Erythroblast (primary cell): ENCODE measurements at places on chromosomes 16 and 17.
A peak's percentile ranks its signal among the peaks of the same experiment; 100 is the strongest.

DNA sequence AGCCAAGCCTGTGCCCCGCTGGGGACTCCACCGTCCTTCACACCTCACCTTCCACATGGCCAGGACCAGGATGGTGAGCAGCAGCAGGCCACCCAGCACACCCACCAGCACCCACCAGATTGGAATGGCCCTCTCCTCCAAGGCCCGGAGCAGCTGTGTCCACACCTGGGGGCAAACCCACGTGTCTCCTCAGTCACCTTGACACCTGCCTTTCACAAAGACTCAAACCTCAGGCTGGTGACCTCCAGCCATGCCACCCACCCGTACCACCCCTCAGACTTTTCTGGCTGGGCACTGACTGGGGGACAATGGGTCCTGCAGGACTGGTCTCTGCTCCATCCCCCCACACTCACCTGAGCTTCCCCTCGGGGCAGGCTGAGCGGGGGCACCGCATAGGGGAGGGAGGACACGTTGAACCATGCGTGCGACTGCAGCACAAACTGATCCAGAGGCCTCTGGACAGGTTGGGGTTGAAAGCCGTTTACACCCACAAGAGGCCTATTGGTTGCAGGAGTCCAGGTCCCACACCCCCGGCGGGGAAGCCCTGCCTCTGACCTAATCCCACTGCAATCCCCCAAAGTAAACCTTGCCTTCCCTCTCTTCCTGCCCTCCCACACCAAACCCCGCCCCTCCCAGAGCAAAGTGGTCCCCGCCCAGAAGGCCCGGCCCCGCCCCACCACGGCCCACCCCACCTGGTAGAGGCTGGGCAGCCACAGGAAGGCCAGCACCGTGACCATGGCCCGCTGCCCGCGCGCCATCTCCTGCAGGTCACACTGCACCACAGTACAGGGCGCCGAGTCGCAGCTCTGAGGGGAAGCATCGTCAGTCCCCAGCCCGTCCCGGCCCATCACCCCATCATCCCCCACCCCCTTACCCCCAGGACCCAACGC is 10.9 kb upstream of the FAM171A2 start:
- DNase-seq: no peak

GRCh38 chr17:983921-984320 is 4.3 kb upstream of the NXN start:
- DNase-seq: no peak

DNA sequence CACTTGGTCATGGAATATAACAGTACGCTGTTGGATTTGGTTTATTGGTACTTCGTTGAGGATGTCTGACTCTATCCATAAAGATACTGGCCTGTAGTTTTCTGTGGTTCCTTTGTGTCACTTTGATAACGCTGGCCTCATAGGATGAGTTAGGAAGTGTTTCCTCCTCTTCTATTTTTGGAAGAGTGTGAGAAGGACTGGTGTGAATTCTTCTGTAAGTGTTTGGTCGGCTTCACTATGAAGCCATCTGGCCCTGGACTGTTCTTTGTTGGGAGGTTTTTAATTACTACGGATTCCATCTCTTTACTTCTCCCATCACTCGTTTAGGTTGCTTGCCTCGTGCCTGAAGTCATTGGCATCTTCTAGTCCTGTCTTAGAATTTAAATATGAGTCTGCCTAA is 117.3 kb downstream of the OR1D5 start:
- DNase-seq: no peak

DNA sequence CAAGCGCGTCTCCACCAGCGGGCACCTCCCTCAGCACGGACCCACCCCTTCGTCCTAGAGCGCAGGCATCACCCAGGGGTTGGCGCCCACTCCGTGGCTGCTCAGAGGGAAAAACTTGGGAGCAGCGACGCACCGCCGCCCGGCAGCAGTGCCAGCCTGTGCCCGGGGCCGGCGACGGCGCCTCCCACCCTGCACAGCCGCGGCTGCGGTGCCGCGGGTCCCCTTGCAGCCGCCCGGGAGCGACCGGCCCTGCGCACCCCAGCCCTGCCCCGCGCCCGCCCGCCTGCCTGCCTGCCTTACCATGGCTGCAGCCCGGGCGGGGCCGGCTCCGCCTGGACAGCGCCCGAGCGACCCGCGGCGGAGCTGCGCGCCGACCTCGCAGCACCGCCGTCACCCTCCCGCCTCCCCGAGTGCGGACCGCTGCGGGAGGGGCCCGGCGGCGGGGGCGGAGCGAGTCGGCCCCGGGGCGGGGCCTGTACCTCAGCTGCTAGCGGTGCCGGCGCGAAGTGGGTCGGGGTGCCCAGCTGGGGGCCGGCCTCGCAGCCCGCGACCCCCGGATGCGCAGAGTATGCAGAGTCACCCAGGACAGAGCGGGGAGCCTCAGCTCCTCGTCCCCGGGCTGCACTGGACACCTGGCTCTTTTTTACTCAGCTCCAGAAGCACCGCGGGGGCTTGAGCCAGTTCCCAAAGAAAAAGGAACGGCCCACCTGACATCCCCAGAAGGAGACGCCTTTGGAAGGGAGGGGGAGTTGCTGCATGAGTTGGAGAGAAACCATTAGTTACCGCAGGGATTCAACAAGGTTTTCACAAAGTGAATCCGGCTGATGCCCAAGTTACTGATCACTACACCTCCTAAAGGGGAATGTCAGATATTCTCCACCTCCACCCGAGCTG is 17.5 kb upstream of the MTMR4 start:
- peak; percentile 79 for DNase-seq

- no peak for DNase-seq
These were observed 108.7 kb downstream of the VAT1L start for GRCh38 chr16:77897129-77897437.

DNA sequence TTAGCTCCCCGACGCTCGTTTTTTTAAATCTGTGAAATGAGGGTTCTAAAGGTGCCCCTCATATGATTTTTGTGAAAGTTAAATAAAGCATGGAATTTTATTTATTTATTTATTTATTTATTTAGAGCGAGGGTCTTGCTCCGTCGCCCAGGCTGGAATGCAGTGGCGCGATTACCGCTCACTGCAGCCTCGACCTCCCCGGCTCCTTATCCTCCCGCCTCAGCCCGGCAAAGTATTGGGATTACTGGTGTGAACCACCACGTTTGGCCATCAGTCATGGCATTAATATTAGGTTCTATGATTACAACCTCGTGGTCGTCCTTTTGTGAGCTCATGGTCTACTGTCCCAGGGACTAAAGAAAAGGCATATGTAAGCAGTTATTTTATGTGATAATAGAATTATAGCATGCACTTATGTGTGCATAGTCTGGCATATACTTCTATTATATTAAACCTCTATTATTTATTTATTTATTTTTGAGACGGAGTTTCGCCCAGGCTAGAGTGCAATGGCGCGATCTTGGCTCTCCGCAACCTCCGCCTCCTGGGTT is 557 bp upstream of the LUC7L start:
- DNase-seq: no peak

DNA sequence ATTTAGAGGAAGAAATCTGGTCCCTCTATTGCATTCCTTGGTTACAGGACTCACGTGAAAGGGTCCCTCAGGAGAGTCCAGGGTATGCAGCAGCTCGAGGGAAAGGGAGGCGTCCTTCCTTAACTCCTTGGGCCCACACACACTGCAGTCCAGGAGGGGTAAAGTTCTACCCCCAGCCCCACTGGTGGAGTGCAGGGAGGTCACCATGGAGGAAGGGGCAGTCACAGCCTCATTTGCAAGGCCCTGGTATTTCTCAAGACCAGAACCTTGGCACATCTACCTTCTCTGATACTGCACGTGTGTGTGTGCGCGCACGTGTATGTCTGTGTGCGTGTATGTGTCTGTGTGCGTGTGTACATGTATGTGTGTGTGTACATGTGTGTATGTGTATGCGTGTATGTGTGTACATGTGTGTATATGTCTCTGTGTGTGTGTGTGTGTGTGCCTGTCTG is 11.1 kb downstream of the HIC1 start:
- DNase-seq: no peak

GRCh38 chr17:49508061-49508865 is 13.2 kb downstream of the NGFR start:
- no peak for DNase-seq

DNA sequence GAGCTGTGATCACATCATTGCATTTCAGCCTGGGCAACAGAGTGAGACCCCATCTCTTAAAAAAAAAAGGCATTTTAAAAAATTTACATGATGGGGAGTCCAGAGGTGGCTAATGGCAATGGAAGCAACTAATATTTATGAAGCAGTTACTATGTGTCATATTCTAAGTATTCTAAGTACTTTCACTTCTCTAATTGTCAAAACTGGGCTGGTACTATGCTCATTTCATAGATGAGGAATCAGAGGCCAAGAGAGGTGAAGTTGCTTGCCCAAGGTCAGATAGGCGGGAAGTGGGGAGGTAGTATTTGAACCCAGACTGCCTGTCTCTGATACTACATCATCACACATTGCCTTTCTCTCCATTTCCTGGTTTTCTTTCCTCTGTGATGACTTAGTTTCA is 50.7 kb downstream of the SLC5A11 start:
- DNase-seq: no peak

GRCh38 chr17:4501295-4501949 is 2.7 kb downstream of the SPNS2 start:
- peak; percentile 31 for DNase-seq

GRCh38 chr16:78362524-78363135 is 263.2 kb downstream of the WWOX start:
- DNase-seq: no peak

GRCh38 chr17:17408236-17408794 is 68.5 kb upstream of the MED9 start:
- no peak for DNase-seq

- DNase-seq: peak; percentile 97
These were observed 939 bp downstream of the BCL6B start for GRCh38 chr17:7023576-7024401.

DNA sequence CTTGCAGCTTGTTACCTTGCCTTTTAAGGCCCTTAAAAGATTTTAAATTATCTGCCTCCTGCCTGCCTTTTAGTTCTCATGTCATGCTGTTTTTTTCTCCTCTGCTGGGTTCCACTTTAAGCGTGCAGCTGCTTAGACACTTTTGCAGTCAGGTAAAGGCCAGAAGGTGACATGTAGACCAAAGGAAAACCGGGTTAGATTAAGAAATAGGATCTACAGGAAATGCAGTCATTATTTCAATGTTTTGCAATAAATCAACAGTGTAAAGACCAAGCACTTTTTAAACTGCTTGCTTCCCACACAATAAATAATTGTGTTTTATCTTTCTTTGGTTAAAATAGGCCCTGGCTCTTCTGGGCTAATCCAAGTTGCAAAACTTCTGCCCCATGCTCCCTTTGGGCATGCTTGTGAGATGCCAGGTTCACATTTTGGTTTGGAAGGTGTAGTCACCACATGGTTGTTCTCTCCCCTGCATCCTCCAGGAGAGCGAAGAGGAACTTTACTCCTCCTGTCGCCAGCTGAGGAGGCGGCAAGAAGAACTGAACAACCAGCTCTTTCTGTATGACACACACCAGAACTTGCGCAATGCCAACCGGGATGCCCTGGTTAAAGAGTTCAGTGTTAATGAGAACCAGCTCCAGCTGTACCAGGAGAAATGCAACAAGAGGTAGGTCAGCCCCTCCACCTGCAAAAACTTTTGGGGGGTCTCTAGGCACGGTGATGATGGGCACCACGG is 54.9 kb downstream of the SDR42E1 start:
- DNase-seq: no peak

GRCh38 chr16:11674818-11675560 is 6.7 kb downstream of the SNN start:
- DNase-seq: no peak

DNA sequence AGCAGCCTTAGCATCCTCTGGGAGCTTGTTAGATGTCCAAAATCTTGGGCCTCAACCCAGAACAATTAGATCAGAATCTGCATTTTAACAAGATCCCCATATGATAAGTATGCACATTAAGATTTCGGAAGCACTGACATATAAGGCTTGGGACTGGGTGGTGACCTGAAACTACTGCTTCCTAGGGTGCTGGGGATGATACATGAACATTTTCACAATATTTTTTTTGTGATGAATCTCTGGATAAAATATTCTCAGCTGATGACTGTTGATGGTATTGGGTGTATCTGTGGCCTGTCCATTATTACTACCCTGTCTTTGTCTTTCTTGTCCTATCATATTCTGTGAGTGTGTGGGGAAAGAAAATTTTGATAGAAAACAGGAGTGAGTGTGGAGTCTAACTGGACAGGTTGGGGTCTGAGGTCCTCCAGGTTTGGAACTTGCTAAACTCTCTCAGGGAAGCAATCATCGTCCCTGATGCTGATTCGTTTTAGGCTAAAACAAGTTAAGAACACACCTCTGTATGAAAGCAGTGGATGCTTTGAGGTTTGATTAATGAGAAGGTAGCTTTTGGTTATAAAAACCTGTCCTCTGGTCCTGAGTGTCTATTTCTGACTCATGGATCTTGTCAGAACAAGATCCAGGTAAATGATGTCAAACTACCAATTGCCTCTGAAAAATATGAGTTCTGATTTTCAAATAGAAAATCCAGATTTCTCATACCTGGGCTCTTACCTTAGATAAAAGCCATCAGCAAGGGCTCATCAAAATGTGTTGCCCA is 23.2 kb downstream of the KRT23 start:
- no peak for DNase-seq

DNA sequence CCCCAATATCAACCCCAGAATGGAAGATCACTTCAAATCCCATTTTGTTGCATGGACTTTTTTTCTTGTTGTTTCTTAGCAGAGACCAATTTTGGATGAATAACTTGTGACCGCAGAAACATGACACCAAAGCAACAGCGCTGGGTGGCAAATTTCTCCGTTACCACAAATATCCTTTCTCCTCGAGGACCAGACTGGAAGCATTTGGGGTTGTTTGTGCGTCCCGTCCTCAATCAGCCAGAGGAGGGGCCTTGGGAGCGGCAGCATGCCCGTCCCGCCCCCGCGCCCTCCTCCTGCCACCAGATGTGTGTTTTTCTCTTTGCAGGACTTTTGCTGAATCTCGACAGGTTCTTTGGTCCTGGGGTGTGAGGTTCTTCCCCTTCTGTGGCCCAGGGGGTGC is 282.5 kb upstream of the FOXF1 start:
- DNase-seq: no peak

DNA sequence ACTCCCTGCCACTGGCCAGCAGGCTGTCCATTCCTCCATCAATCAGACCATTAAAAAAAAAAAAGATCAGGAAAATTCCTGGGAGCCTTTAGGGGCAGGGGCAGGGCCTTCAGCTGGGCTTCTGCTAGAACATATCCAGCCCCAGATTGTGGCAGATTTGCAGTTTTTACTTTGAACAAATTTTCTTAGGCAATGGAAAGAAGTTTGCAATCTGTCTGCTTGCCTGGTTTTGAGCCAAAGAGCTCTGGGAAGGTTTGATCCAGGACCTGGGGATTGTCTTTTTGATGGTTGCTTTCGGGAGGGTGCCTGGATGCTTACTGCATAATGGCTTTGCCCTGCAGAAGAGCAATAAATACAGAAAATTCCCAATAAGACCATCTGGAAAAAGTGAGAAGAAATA is 145.9 kb downstream of the SHISA9 start:
- no peak for DNase-seq
